Immature natural killer cell (primary cell): ENCODE measurements at places on chromosomes 11 and 22. TPM values are rescaled to one million over a fixed set of nuclear protein-coding genes. Genes with fewer than 3 reads are reported as not detected.

NUCB2 gene
- polyA plus RNA-seq, result 157 TPM

GRCh38 chr11:97460091-97460490 is 1070.3 kb downstream of the JRKL start:
- H3K4me1 ChIP-seq, result no peaks in the 10 kb centered on the region
- no peak overlapping the region for H3K27ac ChIP-seq
- no peak for DNase-seq
- no peaks in the 10 kb centered on the region for H3K36me3 ChIP-seq
- H3K4me3 ChIP-seq, result no peak overlapping the region
- H3K27me3 ChIP-seq, result peaks cover 1% of the 10 kb centered on the region

DNA sequence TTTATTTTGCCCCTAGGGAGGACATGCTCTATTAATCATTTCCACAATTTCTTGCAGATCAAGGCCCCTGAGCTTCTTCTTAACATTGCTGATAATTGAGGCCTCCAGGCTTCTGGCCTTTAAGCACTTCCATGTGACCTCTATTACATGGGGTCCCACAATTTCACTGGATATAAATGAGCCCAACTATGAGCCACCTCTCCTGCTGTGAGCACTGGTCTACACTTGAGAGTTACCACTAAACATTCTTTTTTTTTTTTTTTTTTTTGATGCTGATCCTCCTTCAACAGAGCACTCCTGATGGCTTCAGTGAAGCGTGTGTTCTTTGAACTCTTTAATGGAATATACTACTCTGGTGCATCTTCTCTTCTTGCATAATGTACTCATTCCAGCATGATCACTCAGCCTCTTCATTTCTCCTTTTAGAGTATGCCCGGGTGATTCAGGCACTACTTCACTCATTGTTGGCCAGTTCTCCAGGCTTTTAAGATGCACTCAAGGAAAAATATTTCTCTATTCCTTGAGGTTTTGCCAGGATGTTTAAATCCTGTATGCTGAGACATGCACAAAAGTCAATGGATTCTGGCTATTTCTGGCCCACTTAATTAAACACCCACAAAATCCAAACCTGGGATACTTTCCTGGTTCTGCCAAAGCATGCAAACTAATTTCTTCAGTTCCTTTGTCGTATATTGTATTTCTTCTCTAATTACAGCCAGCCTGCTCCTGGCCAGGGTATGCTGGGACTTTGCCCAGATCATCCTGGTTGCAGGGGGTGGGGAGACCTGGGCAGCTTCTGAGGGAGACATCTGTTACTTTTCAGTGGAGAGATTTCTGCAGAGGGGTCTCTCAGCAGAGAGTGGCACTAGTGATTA is 257.8 kb upstream of the LUZP2 start:
- no peak for DNase-seq
- H3K27me3 ChIP-seq, result peaks cover 2% of the 10 kb centered on the region
- H3K4me3 ChIP-seq, result no peak overlapping the region
- peaks cover 6% of the 10 kb centered on the region for H3K36me3 ChIP-seq
- no peaks in the 10 kb centered on the region for H3K4me1 ChIP-seq

TEX12 gene
- polyA plus RNA-seq, result not detected

ART5 gene
- polyA plus RNA-seq, result not detected

DNA sequence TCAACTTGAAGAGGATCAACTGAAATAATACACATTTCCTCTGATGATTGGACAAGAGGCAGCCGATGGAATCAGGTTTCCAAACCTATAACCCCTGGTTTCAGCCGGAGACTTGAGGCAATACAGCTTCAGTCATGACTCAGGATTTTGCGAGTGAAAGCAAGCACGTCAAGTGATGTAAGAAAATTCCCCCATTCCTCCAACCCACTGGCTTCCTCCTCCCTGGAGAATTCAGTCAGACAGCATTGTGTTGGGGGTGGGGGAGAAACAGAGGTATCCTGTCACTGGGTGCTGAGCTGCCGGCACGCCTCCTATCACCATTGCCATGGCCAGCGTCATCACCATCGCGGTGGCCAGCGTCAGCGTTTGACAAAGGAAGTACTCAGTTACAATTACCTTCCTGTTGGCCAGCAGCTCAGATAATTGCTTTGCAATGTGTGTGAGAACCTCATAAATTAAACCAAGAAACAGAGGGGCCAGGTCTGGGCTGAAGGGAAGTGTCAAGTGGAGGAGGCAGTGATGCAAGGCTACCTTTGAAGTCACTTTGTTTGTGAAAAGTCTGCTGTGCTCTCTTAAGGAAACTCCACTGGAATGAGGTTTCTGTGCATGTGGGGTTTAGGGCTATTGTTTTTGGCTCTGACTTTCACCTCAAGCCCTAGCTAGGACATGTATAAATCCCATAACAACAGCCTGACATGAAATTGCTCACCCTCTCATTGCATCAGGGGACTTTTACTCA is 50.2 kb downstream of the LIF start:
- no peaks in the 10 kb centered on the region for H3K36me3 ChIP-seq
- H3K27ac ChIP-seq, result peak overlapping the region; percentile 90
- H3K4me1 ChIP-seq, result peaks cover 64% of the 10 kb centered on the region
- H3K27me3 ChIP-seq, result peaks cover 7% of the 10 kb centered on the region

- no peaks in the 10 kb centered on the region for H3K36me3 ChIP-seq
- H3K4me3 ChIP-seq, result peak overlapping the region; percentile 90
- no peak overlapping the region for H3K27ac ChIP-seq
Observed at GRCh38 chr11:794766-795633, 3.1 kb downstream of the SLC25A22 start.

PKNOX2 gene
- not detected for polyA plus RNA-seq

DNA sequence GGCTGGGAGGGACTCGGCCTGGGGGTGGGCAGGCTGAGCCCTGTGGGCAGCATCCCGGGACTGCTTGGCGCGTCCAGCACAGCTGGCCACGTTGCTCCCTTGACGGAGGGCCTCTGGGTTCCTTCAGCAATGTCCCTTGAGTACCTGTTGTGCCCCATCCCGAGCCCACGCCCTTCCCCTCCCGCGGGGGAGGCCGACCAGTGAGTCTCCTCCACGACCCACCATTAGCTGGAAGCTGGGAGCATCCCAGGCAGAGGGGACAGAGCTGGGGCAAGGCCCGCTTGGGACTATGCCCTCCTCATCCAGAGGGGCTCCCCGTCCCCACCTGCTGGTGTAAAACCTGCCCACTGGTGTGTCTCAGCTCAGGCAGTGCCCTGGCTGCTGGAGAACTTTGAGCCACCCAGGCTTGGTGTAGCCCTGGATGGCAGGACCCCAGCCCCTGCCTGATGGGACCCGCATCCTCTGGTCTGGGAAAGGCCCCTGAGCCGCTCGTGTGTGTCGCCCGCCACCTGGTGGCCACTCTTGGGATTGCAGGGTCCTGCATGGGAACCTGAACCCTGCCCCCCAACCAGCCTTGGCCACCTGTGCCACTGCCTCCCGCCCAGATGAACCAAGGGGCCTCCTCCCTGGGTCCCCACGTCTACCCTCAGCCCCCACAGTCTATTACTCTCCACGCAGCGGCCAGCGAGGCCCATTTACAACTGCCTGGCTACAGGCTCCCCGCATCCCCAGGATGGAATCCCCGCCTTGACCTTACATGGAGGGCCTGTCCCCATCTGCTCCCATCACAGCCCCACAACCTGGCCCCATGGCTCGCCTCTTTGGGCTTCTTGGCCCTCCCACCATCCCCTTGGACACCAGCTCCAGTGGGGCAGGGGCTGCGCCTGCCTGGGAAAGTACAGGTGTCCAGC is 16.6 kb upstream of the ARHGAP8 start:
- H3K27ac ChIP-seq, result no peak overlapping the region
- peaks cover 6% of the 10 kb centered on the region for H3K27me3 ChIP-seq
- H3K4me1 ChIP-seq, result peaks cover 6% of the 10 kb centered on the region
- peak; percentile 73 for DNase-seq
- no peak overlapping the region for H3K4me3 ChIP-seq
- peaks cover 3% of the 10 kb centered on the region for H3K36me3 ChIP-seq

DNA sequence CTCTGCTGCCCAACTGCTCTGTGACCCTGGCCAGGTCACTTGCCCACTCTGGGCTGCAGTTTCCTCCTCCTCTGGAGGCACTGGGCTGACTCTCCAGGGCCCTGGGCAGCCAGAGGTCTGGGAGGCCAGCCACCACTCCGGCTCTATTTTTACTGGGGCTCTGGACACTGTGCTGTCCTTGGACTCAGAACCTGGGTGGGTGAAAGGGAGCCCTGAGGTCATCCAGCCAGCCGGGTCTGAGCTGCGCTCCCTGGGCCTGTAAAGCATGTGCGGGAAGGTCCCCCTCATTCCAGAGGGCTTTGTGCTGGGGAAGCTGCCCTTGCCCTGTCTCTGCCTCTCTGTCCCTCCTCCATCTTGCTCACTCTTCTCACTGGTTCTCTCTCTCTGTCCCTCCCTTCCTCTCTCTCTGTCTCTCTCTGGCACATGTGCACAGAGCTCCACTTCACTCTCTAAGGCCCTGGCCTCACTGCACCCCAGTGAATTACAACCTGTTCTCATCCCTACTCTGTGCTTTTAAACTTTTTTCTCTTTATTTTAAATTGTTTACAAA is 24.6 kb downstream of the MB start:
- H3K4me1 ChIP-seq, result no peaks in the 10 kb centered on the region
- peaks cover 4% of the 10 kb centered on the region for H3K27me3 ChIP-seq
- H3K36me3 ChIP-seq, result no peaks in the 10 kb centered on the region
- no peak overlapping the region for H3K27ac ChIP-seq

GLYAT gene
- polyA plus RNA-seq, result not detected

GRCh38 chr11:117859488-117860112 is 16.9 kb downstream of the FXYD6 start:
- no peak for DNase-seq
- H3K4me3 ChIP-seq, result no peak overlapping the region
- no peak overlapping the region for H3K27ac ChIP-seq
- H3K36me3 ChIP-seq, result no peaks in the 10 kb centered on the region
- peaks cover 6% of the 10 kb centered on the region for H3K4me1 ChIP-seq

DNA sequence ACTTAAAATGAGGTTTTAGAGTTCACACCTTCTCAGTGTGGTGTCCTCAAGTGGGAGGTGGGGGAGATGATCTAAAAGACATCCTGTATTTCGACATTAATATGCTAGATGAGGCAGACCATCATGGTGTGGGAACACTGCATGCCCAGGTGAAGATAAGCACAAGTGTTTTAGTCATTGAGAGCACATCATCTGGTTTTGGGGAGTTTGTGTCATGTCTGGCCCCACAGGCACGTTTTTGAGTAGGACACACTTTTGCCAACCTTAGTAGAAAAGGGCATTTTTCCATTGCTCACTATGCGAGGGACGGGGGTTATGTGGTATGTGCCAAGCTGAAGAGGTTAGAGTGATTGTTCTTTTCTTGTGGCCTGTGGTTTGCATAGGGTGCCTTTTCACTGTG is 189.3 kb downstream of the DBX1 start:
- peaks cover 6% of the 10 kb centered on the region for H3K27me3 ChIP-seq
- peak overlapping the region; percentile 64 for H3K27ac ChIP-seq
- DNase-seq, result peak; percentile 75
- H3K4me1 ChIP-seq, result peaks cover 51% of the 10 kb centered on the region
- H3K4me3 ChIP-seq, result peak overlapping the region; percentile 74
- H3K36me3 ChIP-seq, result no peaks in the 10 kb centered on the region

DNA sequence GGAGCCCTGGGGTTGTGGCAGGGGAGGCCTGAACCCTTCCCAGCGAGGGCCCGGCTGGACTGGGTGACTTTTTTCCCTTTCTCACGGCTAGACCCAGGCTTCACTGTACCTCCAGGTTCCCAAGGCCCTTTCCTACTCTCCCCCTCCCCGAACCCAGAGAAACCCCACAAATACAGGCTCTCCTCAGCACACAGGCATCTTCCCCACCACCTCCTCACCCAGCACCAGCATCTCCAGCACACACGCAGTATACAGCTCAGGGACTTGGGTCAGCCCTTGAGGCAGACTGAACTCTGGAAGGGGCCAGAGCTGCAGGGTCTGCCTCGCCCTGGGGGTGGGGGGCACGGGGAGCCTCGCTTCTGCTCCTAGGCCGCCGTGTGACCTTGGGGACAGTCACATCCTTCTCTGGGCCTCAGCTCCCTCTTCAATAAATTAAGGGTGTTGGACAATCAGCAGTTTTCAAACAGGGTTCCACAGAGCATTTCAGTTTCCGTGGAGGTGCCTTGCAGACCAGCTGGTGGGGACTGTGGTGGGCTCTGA is 4.5 kb downstream of the TMPRSS13 start:
- H3K27ac ChIP-seq, result no peak overlapping the region
- peaks cover 2% of the 10 kb centered on the region for H3K27me3 ChIP-seq
- H3K4me1 ChIP-seq, result peaks cover 15% of the 10 kb centered on the region
- DNase-seq, result no peak

DBX1 gene
- not detected for polyA plus RNA-seq

DNA sequence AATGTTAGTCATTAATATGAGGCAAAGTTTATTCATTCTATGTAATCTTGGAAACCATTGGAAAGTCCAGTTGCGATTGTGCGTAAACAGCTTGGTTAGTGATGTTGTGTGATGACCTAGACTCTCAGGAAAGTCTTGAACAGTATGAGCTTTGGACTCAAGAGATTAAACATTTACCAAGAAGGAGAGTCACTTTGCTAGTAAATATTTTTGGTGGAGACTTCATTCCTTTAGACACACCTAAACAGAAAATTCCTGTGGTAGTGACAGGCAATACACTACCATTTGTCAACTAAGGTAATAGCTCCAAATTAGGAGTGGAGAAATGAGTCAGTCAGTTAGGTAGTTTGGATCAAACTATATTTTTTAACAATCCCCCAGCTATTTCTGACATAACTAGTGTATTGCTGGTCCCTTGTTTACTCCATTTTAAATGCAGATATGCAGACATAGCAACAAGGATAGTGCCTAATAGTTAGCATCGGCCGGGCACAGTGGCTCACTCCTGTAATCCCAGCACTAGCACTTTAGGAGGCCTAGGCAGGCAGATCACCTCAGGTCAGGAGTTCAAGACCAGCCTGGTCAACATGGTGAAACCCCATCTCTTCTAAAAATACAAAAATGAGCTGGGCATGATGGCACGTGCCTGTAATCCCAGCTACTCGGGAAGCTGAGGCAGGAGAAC is 89.3 kb downstream of the ARHGAP42 start:
- DNase-seq, result no peak
- peaks cover 4% of the 10 kb centered on the region for H3K36me3 ChIP-seq
- no peak overlapping the region for H3K27ac ChIP-seq
- H3K4me1 ChIP-seq, result peaks cover 7% of the 10 kb centered on the region

- no peak overlapping the region for H3K27ac ChIP-seq
- H3K27me3 ChIP-seq, result peaks cover under 1% of the 10 kb centered on the region
- DNase-seq, result no peak
- H3K4me1 ChIP-seq, result no peaks in the 10 kb centered on the region
Observed at GRCh38 chr22:28112190-28112544, 193.1 kb upstream of the PITPNB start.

MMP8 gene
- polyA plus RNA-seq, result not detected

- no peak overlapping the region for H3K27ac ChIP-seq
- no peaks in the 10 kb centered on the region for H3K4me1 ChIP-seq
Observed at GRCh38 chr11:67687986-67688385, 13.6 kb upstream of the ALDH3B2 start.

- H3K36me3 ChIP-seq, result no peaks in the 10 kb centered on the region
- no peaks in the 10 kb centered on the region for H3K4me1 ChIP-seq
- peaks cover 2% of the 10 kb centered on the region for H3K27me3 ChIP-seq
- H3K27ac ChIP-seq, result no peak overlapping the region
Observed at GRCh38 chr11:22702031-22702430, 35.6 kb downstream of the GAS2 start.

- no peak overlapping the region for H3K27ac ChIP-seq
- H3K27me3 ChIP-seq, result peaks cover 13% of the 10 kb centered on the region
- H3K36me3 ChIP-seq, result no peaks in the 10 kb centered on the region
- H3K4me3 ChIP-seq, result no peak overlapping the region
- no peaks in the 10 kb centered on the region for H3K4me1 ChIP-seq
- DNase-seq, result no peak
Observed at GRCh38 chr11:116193321-116194131, 579.3 kb downstream of the BUD13 start.

PAX6 gene
- polyA plus RNA-seq, result not detected

GRCh38 chr11:124602193-124602592 is 9.0 kb upstream of the PANX3 start:
- DNase-seq, result no peak
- no peaks in the 10 kb centered on the region for H3K4me1 ChIP-seq
- no peak overlapping the region for H3K4me3 ChIP-seq
- H3K27ac ChIP-seq, result no peak overlapping the region
